Stimulated activated CD8-positive, alpha-beta memory T cell treated with anti-CD3 and anti-CD28 coated beads, Interleukin-15, amount 100 ng/mL, for 4 hours (primary cell): ENCODE measurements at places on chromosomes 4 and X.

GRCh38 chrX:110131031-110131430 lies 128.1 kb downstream of the TMEM164 start:
- no peak for DNase-seq

DNA sequence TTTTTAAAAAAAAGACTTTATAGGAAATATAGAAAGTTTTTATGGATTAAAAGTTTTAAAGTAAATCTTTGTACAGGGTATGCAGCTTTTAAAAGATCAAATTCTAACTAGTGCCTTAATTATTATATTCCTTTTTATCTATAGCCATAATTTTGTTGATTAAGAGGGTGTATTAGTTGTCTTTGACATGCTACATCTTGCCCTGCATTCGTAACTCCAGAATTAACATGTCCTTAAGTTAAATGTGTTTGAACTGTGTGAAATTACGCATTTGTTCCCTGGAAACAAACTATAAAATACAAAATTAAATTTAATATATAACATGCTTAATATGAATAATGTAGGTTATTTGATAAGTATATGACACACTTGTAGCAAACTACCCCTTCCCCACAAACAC lies 66.3 kb downstream of the PTPN13 start:
- no peak for DNase-seq

DNA sequence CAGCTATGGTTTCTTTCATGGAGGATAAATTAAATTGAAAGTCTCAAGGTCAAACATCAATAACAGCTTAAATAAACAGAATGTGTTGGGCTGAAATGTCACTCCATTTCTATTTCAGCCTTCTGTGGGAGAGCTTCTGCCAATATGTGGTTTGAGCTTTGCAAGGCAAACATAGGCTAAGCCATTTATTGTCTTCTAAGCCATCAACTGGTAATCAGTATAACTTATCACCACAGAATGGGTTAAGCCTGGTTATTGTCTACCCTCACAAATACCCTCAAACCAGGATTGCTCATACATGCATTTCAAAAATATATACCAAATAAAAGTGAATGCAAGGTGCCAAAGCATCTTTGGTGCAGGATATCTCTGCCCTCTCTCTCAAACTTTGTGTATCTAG lies 52.7 kb downstream of the GABRB1 start:
- no peak for DNase-seq

DNA sequence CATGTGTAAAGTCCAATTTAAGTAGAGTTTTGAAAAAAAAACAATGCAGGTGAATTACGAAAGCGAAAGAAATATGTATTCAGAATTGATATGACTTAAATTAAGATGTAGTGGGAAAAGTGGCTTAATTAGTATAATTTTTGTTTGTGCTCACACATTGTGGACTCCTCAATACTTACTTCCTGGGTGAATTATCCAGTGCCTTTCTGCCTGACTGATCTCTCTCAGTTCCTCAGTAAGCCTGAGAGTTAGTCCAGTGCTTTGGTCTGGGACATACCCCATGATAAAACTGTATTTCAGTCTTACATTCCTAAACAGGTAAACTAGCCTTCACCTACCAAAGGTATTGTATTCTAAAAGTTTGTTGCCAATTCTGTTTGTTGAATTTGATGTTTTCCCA lies 8.4 kb downstream of the PGAM4 start:
- DNase-seq: no peak

- no peak for DNase-seq
Measured at GRCh38 chrX:49845701-49846403, 16.7 kb downstream of the PAGE4 start.

- DNase-seq: no peak
Measured at GRCh38 chr4:168621806-168622589, 125.1 kb downstream of the PALLD start.

- no peak for DNase-seq
Measured at GRCh38 chr4:64774626-64775025, 365.4 kb upstream of the TECRL start.

- no peak for DNase-seq
Measured at GRCh38 chrX:66166671-66167070, 2.6 kb downstream of the HEPH start.

DNA sequence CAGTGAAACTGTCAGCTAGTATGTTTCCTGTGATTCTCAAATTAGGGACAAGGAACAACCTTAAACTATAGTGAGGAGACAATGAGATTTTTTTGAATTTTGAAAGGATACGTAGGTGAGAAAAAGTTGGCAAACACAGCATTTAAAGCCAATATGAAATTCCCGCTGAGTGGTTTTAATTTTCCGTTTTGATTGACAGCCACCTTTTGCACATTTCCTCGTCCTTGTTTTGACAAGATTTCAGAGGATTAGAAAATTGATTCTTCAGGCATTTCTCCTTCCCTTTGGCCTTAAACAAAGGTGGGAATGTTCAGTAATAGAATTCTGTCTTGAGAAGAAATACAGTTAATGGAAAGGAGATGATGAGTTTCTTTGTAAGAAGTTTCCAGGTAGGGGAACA lies 52.2 kb downstream of the RAPGEF2 start:
- no peak for DNase-seq

DNA sequence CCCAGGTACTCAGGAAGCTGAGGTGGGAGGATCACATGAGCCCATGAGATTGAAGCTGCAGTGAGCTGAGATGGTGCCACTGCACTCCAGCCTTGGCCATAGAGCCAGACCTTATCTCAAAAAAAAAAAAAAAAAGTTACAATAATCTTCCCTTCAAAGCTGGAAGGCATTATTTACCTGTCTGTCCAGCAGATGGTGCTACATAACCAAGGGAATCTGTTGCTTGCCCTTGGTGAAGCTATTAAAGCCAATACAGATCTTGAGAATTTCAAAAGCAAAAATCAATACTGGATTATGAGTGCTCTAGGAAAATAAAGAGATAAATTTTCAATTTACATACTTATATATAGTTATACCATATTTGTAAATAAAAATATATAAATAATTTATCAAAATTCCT lies 25.9 kb downstream of the PKD2 start:
- no peak for DNase-seq

- DNase-seq: no peak
Measured at GRCh38 chr4:113483131-113483530, 278.4 kb downstream of the CAMK2D start.

DNA sequence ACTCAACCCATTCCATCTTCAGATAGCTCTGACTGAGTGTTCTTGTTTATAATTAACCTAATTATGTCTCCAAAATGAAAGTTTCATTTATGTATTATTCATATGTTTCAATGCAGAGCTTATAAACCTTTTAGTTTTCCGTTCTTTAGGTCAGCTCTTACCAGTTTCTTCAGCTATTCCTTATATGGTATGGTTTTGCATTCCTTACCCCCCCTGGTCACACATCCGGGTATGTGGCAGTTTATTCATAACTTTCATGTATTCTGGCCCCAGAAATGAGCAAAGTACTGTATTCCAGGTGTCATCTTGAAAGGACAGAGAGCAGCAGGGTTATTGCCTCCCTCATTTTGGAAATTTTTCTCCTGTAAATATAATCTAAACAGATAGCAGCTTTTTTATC lies 16.8 kb upstream of the IGSF1 start:
- DNase-seq: no peak

- DNase-seq: no peak
Measured at GRCh38 chr4:78529569-78530209, 21.9 kb upstream of the ANXA3 start.

- peak; percentile 3 for DNase-seq
Measured at GRCh38 chr4:76067652-76068286, 6.7 kb upstream of the ART3 start.

GRCh38 chrX:75603833-75604232 lies 81.0 kb upstream of the ZDHHC15 start:
- no peak for DNase-seq

DNA sequence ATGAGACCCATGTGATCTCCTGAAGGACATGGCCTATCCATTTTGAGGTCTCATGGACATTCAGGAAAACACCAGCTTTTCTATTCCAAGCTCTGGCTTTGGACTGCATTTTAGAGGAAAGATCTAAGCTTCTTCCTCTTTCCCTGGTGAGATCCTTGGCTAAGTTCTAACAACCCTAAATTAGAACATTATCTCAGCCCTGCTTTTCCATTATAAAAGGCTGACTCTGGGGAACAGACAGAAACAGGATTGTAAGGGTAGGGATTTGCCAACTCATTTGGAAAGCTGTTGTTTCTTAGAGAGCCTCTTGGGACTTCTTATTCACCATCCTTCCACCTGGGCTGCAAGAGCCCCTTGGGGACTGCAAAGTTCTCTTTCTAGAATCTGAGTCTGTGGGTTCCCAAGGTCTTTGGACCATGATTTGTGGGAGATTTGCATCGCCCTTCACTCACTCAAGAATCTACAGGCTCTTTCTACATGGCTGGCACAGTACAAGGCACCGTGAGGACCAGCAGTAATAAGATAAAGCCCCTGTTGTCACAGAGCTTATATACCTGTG lies 146.9 kb downstream of the FNIP2 start:
- no peak for DNase-seq

DNA sequence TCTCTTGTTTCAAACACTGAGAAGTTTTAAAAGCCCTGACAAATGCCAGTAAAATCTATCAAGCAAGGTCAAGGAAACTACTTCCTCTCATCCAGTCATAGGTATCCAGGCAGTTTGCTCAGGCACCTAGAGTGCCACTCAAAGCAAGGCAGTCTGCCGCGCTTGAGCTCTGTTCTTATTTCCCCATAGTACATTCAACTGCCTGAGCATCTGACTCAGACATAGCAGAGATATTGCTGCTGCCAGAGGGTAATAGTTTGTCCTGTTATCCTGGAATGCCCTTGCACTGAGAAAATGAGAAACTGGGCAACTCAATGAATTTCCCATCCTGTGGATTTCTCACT lies 16.1 kb upstream of the ATP8A1 start:
- DNase-seq: no peak

DNA sequence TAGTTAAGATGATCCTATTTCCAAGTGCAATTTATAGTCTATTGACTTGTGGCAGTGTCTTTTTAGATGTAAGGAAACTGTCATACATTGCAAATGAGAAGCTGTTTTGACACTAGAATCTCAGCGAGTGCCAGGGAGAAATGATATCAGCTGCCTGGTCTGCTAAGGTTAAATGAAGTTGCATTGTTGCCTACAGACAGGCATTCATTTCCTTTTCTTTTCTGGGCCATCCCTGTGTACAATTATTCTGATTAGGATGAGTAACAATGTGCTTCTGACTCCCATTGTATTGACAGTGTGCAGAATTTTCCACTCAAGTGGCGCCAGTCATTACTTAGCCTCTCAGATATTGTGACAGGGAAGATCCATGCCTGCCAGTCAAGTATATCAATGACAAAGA lies 231.2 kb downstream of the GPAT3 start:
- DNase-seq: no peak

DNA sequence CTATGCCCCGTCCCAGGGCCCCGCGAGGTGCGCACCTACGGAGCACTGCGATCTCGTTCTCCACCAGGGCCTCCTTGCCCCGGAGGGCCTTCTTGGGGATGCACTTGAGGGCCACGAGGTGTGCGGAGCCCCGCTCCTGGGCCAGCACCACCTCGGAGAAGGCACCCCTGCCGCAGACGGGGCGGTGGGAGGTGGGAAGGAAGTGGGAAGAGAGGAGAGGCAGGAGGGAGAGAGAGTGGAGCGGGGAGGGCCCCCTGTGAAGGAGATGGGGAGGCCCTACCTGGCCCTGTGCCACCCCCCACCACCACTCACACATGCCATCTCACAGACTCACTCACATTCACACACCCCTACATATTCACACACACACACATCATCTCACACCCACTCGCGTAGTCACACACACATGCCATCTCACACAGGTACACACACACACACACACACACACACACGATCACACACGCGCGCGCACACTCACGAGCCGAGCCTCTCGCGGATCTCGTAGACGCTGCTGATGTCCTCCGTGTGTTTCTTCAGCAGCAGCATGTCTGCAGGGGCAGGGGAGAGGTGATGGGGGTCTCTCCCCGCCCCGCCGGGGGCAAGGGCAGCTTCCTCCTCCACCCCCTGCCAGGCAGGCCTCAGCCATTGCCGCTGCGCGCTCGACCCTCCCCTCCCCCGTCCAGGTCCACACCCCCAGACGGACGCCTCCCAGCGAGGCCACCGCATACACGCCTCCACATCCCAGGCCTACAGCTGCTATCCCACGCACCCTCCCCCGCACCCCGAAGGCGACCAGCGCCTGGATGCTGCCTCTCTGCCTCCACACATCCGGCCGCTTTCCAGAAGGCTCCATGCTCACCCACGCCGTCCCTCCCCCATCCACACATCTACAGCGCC lies 834 bp downstream of the PNCK start:
- DNase-seq: no peak

DNA sequence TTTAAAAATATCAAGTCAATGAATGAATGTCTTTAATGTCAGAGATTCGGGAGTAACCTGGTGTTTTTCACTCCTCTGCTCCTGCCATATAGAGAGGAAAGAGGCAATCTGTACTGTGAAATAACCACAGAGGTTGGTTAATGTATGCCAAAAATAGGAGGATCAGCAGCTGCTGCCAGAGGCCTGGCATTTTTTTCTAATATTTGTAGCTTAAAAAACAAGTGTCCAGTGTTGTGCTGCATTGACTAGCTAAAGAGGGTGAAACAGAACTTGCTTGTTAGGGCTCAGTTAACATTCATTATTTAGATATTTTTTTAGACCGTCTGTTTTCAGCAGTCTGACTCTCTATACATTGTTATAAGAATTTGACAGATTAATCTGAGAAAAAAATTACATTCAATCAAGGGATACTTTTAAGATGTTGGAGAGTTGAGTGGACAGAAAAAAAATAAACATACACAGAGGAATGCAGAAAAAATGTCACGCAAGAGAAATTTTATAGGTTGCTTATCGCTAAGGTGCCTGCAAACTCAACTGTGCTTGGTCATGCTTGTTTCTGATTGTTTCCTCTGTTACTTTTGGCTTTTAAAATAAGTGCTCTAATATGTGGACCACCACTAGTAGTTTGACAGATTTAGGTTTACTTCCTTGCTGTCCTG lies 392.3 kb upstream of the GALNT7 start:
- DNase-seq: no peak

- DNase-seq: no peak
Measured at GRCh38 chrX:47573341-47574075, 8.7 kb upstream of the TIMP1 start.

DNA sequence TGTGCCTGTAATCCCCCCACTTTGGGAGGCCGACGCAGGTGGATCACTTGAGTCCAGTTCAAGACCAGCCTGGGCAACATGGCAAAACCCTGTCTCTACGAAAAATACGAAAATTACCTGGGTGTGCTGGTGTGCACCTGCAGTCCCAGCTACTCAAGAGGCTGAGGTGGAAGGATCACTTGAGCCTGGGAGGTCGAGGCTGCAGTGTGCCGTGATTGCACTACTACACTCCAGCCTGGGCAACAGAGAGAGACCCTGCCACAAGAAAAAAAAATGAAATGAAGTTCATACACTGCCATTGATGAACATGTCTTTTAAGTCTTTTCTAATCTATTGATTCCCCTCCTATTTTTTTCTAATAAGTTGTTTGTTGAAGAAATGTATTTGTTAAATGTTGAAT lies 5.0 kb upstream of the ZFX start:
- DNase-seq: no peak

- no peak for DNase-seq
Measured at GRCh38 chrX:12497832-12498591, 293.2 kb upstream of the PRPS2 start.

GRCh38 chr4:40940317-40940741 lies 190.6 kb downstream of the NSUN7 start:
- no peak for DNase-seq
